ENCODE measurements at places on chromosomes 13 and 19. TPM values are rescaled to one million over a fixed set of nuclear protein-coding genes. Genes with fewer than 3 reads are reported as not detected.

DNA sequence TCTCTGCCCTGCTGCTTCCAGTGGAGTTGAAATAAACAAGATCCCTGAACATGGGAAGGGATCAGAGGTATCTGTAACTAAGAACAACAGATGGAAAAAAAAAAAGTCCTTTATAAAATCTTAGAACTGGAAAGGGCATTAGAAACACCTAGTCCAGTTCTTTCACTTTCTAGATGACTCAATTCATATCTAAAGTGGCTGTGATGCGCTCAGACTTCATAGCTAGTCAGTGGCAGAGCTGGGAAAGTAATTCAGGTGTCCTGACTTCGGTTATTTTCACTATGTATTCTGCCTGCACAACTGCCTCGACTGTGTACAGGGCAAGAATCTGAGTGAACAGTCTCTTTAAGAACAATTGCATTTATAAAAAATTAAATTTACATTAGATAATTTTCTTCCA is 151.8 kb upstream of the TMTC4 start:
- no peak for DNase-seq

The PCDH17 gene
- not detected for total RNA-seq

- DNase-seq = no peak
Measured at GRCh38 chr13:98710521-98710920, 42.0 kb downstream of the SLC15A1 start.

The PGLYRP2 gene
- not detected for total RNA-seq
